ENCODE measurements at places on chromosomes 2 and 18. TPM values are rescaled to one million over a fixed set of nuclear protein-coding genes. Genes with fewer than 3 reads are reported as not detected.

The PAIP2B gene
- 1.4 TPM for total RNA-seq

The MREG gene
- 1.9 TPM for total RNA-seq

The CAPG gene
- 107 TPM for total RNA-seq

The CROCC2 gene
- not detected for total RNA-seq

The USP37 gene
- total RNA-seq = 20.0 TPM

The EPHA4 gene
- 19.0 TPM for total RNA-seq

The TSN gene
- total RNA-seq = 58.1 TPM

The SP140L gene
- 53.8 TPM for total RNA-seq

The VPS54 gene
- total RNA-seq = 13.4 TPM

The FBXO41 gene
- total RNA-seq = 4.2 TPM

The BCL11A gene
- 11.2 TPM for total RNA-seq

The ATOH8 gene
- total RNA-seq = 1.3 TPM

The PPP1R7 gene
- total RNA-seq = 27.2 TPM

All from mononuclear cell (primary cell).